Bronchial smooth muscle cell (primary cell): ENCODE measurements at places on chromosomes 11 and 22. TPM values are rescaled to one million over a fixed set of nuclear protein-coding genes. Genes with fewer than 3 reads are reported as not detected.

SCT gene
- total RNA-seq = 0.43 and 0.47 TPM in 2 replicates

MFRP gene
- not detected in 2 replicates for total RNA-seq

SLC3A2 gene
- total RNA-seq = 174 and 240 TPM in 2 replicates

TALDO1 gene
- total RNA-seq = 127 and 174 TPM in 2 replicates

NCAM1 gene
- not detected in 2 replicates for total RNA-seq

OR51I1 gene
- total RNA-seq = 0.60 TPM in 1 of 2 replicates, not detected in the other

RRP7A gene
- 17.4 and 18.3 TPM in 2 replicates for total RNA-seq

ART5 gene
- total RNA-seq = 0.16 and 0.34 TPM in 2 replicates

CLCF1 gene
- total RNA-seq = 2.7 and 3.0 TPM in 2 replicates

DDT gene
- total RNA-seq = 115 and 116 TPM in 2 replicates

HSPB2 gene
- total RNA-seq = 0.43 and 0.63 TPM in 2 replicates

DNAL4 gene
- 12.0 and 16.2 TPM in 2 replicates for total RNA-seq

GDPD4 gene
- not detected in 2 replicates for total RNA-seq

IGLL1 gene
- not detected in 2 replicates for total RNA-seq

MYOD1 gene
- total RNA-seq = not detected in 2 replicates

F2 gene
- total RNA-seq = 0.16 TPM in 1 of 2 replicates, not detected in the other

RASGRP2 gene
- 0.16 TPM in 1 of 2 replicates, not detected in the other for total RNA-seq

MPZL3 gene
- 0.16 and 0.26 TPM in 2 replicates for total RNA-seq

PRSS23 gene
- 70.3 and 151 TPM in 2 replicates for total RNA-seq
